ENCODE measurements at places on chromosomes 6 and 20. TPM values are rescaled to one million over a fixed set of nuclear protein-coding genes. Genes with fewer than 3 reads are reported as not detected.

TBXT gene
- not detected for total RNA-seq

SIRPD gene
- 1.5 TPM for total RNA-seq

MOCS1 gene
- 22.9 TPM for total RNA-seq

OXT gene
- not detected for total RNA-seq

SAMD5 gene
- 8.7 TPM for total RNA-seq

CHRNA4 gene
- total RNA-seq: not detected

ANGPT4 gene
- total RNA-seq: 6.0 TPM

TPD52L1 gene
- total RNA-seq: 15.6 TPM

CD109 gene
- 25.0 TPM for total RNA-seq

SLC13A3 gene
- total RNA-seq: 2.0 TPM

RAB44 gene
- total RNA-seq: 0.95 TPM

SNAP91 gene
- not detected for total RNA-seq

SLC17A9 gene
- 10.4 TPM for total RNA-seq

RIPOR3 gene
- total RNA-seq: 11.0 TPM

DNA sequence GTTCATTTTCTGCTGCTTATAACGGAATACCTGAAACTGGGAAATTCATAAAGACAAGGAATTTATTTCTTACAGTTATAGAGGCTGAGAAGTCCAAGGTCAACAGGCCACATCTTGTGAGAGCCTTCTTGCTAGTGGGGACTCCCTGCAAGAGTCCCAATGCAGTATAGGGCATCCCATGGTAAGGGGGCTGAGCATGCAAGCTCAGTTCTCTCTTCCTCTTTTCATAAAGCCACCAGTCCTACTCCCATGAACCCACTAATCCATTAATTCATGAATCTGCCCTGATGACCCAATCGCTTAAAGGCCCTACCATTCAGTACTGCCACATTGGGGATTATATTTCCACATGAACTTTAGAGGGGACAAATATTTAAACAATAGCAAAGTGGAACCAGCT, 26.5 kb downstream of the CYB5R4 start:
- H3K27me3 ChIP-seq: no peaks in the 10 kb centered on the region
- no peaks in the 10 kb centered on the region for H3K36me3 ChIP-seq
- no peak overlapping the region for H3K4me3 ChIP-seq
- H3K4me1 ChIP-seq: peaks cover 5% of the 10 kb centered on the region

DNA sequence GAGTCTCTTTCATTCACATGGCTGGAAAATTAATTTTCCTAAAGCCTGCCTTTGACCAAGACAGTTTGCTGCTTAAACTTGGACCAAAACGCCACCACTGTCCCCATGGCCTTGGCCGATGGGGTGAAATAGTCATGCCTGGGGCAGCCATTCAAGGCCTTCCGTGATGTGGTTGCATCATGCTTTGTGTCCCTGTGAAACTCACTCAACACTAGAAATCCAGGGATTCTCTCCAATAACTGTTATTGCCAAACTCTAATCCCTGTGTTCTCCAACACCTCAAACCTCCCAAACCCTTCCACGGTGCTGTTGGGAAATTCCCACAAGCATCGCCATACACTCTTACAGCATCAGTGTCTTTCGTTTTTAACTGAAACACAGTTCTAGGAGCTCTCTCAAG, 1.4 kb upstream of the TXNDC5 start:
- peaks cover 32% of the 10 kb centered on the region for H3K4me1 ChIP-seq
- H3K27ac ChIP-seq: no peak overlapping the region
- H3K4me3 ChIP-seq: no peak overlapping the region
- no peaks in the 10 kb centered on the region for H3K27me3 ChIP-seq
- no peak for DNase-seq

- H3K27me3 ChIP-seq: no peaks in the 10 kb centered on the region
- no peaks in the 10 kb centered on the region for H3K36me3 ChIP-seq
- H3K4me1 ChIP-seq: peaks cover 16% of the 10 kb centered on the region
- H3K27ac ChIP-seq: no peak overlapping the region
Observed at GRCh38 chr6:52391599-52391998, 28.5 kb upstream of the EFHC1 start.

- no peaks in the 10 kb centered on the region for H3K27me3 ChIP-seq
- no peak overlapping the region for H3K4me3 ChIP-seq
- H3K36me3 ChIP-seq: no peaks in the 10 kb centered on the region
- H3K4me1 ChIP-seq: peaks cover 6% of the 10 kb centered on the region
- DNase-seq: no peak
Observed at GRCh38 chr6:14735956-14736486, 509.8 kb upstream of the JARID2 start.

- peaks cover 23% of the 10 kb centered on the region for H3K4me1 ChIP-seq
- DNase-seq: no peak
- no peaks in the 10 kb centered on the region for H3K27me3 ChIP-seq
- H3K27ac ChIP-seq: no peak overlapping the region
Observed at GRCh38 chr6:138528137-138528536, 28.8 kb upstream of the NHSL1 start.

- no peaks in the 10 kb centered on the region for H3K4me1 ChIP-seq
- no peaks in the 10 kb centered on the region for H3K27me3 ChIP-seq
- no peak overlapping the region for H3K27ac ChIP-seq
- H3K4me3 ChIP-seq: no peak overlapping the region
Observed at GRCh38 chr6:15585760-15586214, 77.0 kb downstream of the DTNBP1 start.

GRCh38 chr6:99458319-99458718, 33.2 kb upstream of the PNISR start:
- no peaks in the 10 kb centered on the region for H3K4me1 ChIP-seq
- H3K27me3 ChIP-seq: no peaks in the 10 kb centered on the region
- H3K36me3 ChIP-seq: peaks cover 7% of the 10 kb centered on the region
- no peak overlapping the region for H3K27ac ChIP-seq
- no peak for DNase-seq
- H3K4me3 ChIP-seq: no peak overlapping the region

DNA sequence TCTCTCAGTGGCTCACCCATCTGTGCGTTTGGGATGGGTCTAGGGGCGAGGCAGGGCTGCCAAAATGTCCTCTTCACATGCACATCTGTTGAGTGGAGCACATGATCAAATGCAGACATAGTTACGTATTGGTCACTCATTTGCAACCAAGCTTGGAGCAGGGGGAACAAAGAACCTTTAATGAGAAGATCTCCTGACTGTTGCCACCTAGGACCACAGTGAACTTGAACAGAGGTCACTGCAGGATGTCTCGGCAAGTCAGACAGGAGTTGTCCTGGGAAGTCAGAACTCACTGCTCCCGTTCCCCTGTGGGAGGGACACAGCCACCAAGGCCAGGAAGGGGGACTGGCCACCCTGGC, 73.4 kb downstream of the SSR1 start:
- no peak overlapping the region for H3K4me3 ChIP-seq
- peak; percentile 17 for DNase-seq
- H3K27ac ChIP-seq: peak overlapping the region; percentile 4
- H3K27me3 ChIP-seq: no peaks in the 10 kb centered on the region

- H3K27ac ChIP-seq: no peak overlapping the region
- no peak for DNase-seq
- no peaks in the 10 kb centered on the region for H3K36me3 ChIP-seq
- no peaks in the 10 kb centered on the region for H3K27me3 ChIP-seq
- H3K4me3 ChIP-seq: no peak overlapping the region
Observed at GRCh38 chr6:130357436-130357835, 8.4 kb upstream of the TMEM200A start.

- no peak for DNase-seq
- no peaks in the 10 kb centered on the region for H3K27me3 ChIP-seq
- H3K36me3 ChIP-seq: no peaks in the 10 kb centered on the region
Observed at GRCh38 chr6:4185419-4185818, 50.0 kb upstream of the ECI2 start.

DNA sequence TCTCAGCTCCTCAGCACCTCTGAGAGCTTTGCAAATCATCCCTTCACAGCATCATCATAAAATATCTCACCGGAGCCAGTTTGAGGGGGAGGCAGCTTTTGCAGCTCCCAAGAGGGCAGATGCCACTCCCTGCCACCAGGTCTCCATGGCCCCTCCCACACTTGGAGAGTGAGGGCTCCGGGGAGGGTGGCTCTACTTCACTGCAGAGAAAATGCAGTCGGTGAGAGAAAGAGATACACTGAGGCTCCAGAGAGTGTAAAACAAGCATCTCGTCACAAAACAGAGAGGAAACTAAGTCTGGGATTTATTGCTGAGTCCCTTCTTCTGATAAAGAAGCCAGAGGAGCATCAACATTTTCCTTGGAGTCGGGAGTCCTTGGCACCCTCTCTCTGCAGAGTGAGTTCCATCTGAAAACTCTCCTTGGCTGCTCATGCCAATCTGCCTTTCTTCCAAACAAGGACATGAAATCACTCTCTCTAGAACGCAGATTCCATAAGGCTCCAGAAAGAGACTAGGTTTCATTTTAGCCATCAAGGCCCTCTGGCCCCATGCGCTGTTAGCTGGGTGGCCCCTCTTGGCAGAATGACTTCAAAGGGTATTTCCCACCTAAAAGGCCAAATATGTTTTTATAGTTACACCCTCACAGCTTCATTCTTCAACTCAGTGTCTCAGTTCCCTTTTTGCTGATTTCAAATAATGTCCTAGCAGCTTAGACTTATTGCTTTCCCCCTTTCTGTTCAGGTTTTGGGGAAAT, 70.6 kb upstream of the F13A1 start:
- no peak overlapping the region for H3K4me3 ChIP-seq
- H3K27ac ChIP-seq: no peak overlapping the region
- H3K27me3 ChIP-seq: no peaks in the 10 kb centered on the region
- DNase-seq: no peak
- H3K4me1 ChIP-seq: peaks cover 10% of the 10 kb centered on the region

DNA sequence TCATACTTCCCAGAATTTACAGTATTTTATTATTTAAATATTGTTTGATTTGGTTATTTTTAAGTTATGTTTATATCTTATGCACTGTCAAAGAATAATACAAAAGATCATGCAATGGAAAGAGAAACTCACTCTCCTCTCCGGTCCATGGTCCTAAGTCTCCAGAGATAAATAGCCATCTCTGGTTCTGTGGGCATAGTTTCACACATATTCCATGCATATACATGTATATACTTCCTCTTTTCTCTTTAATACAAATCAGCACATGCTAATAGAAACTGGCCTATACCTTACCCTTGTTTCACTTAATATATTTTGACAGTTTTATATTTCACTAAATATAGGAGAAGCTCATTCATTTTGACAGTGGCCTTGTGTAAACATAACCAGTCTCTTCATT, 901.7 kb upstream of the CITED2 start:
- H3K36me3 ChIP-seq: no peaks in the 10 kb centered on the region
- no peak for DNase-seq

DNA sequence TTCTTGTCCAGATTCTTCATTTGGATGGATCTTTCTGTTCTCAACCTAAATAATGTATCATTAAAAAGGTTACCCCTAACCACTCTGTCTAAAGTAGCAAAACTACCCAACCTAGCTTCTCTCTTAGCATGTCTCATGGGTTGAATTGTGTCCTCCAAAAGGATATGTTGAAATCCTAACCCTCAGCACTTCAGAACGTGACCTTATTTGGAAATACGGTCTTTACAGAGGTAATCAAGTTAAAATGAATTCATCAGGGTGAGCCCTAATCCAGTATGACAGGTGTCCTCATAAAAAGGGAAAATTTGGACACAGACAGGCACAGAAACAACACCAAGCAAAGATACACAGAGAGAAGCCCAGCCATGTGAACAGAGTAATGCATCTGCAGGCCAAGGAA, 6.1 kb upstream of the FRK start:
- no peaks in the 10 kb centered on the region for H3K27me3 ChIP-seq
- H3K4me3 ChIP-seq: no peak overlapping the region
- H3K27ac ChIP-seq: no peak overlapping the region
- no peaks in the 10 kb centered on the region for H3K4me1 ChIP-seq
- DNase-seq: no peak

DNA sequence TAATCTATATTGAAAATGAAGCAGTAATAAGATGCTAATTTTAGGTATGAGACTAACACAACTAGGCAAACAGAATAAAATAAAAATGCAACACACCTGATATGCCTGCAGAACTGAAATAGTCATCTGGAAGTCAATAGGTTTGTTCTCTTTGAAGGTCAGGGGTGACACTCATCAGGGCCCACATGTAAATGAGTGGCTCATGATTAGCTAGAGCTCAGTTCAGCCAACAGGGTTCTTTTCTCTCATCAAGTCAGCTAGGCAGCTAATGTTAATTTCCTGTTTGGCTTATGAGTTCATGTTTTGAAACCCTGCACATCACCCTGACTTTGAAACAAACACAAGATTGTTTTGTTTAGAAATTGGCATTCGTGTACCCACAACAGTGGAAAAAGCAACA, 23.8 kb downstream of the SMLR1 start:
- H3K27me3 ChIP-seq: no peaks in the 10 kb centered on the region
- no peak for DNase-seq
- H3K4me3 ChIP-seq: no peak overlapping the region
- peaks cover 6% of the 10 kb centered on the region for H3K36me3 ChIP-seq

- H3K27ac ChIP-seq: no peak overlapping the region
- no peaks in the 10 kb centered on the region for H3K27me3 ChIP-seq
- no peaks in the 10 kb centered on the region for H3K4me1 ChIP-seq
- H3K4me3 ChIP-seq: no peak overlapping the region
- no peaks in the 10 kb centered on the region for H3K36me3 ChIP-seq
Observed at GRCh38 chr20:48360342-48360975, 467.3 kb downstream of the PREX1 start.

DNA sequence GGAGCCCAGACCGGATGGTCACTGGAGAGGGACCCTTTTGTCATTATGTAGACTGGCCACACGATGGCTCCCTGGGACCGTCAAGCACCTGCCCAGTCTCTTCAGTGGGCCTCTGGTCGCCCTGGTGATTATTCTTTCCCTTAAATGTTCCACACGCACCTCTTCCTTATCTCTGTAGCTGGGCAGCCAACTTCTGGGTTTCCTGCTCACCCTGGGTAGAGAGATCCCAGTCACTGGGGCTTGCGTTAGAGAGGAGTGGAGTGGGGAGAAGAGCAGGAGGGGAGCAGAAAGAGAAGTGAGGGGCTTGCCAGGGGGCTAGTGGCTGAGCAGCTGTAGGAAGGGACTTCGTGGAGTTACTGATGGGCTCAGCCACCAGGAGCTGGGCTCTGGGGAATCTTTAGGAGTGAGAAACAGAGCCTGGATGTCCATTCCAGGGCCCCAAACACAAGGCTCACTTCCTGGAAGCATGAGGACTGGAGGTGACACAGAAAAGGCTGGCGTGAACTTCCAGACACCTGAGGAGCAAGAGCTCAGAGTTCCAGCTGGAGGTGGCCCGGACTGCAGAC, 150.1 kb downstream of the DHX35 start:
- no peak overlapping the region for H3K27ac ChIP-seq
- H3K36me3 ChIP-seq: no peaks in the 10 kb centered on the region
- H3K4me3 ChIP-seq: no peak overlapping the region

DNA sequence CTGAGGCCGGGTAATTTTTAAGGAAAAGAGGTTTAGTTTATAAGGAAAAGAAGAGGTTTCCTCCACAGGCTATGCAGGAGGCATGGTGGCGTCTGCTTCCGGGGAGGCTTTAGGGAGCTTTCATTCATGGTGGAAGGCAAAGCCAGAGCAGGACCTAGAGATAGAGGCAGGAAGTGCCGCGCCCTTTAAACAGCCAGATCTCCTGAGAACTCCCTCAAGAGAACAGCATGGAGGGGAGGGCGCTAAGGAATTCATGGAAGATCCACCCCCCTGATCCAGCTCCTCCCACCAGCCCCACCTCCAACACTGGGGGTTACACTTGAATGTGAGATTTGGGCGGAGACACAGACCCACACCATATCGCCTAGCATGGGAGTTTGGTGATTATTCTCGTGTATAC, 13.9 kb upstream of the DACT2 start:
- no peak overlapping the region for H3K27ac ChIP-seq
- no peak for DNase-seq
- H3K4me1 ChIP-seq: no peaks in the 10 kb centered on the region
- no peaks in the 10 kb centered on the region for H3K27me3 ChIP-seq
- H3K36me3 ChIP-seq: no peaks in the 10 kb centered on the region
